Activated CD4-positive, alpha-beta T cell treated with anti-CD3 and anti-CD28 coated beads, Interleukin-2, amount 10 ng/mL, durations not matched to agents 7 days and 5 days (primary cell): ENCODE measurements at places on chromosomes 4 and X.

- no peak for DNase-seq
Observed at GRCh38 chr4:102400898-102401297, 55.6 kb upstream of the SLC39A8 start.

DNA sequence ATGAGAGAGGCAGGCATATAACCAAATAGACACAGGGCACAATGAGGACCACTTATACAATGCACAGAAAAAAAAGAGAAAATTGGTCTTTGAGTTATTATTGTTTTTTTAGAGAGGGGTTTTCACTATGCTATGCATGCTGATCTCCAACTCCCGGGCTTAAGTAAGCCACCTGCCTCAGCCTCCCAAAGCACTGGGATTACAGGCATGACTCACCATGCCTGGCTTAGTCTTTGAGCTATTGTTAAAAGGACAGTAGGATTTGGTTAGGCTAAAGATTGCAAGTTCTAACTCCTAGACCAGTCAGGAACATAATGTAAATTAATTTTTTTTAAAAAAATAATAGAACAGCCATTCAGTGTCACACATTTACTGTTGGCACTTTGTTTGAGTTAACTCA, 340.1 kb downstream of the GPAT3 start:
- no peak for DNase-seq

GRCh38 chr4:60989141-60989540, 211.0 kb upstream of the ADGRL3 start:
- DNase-seq: no peak

DNA sequence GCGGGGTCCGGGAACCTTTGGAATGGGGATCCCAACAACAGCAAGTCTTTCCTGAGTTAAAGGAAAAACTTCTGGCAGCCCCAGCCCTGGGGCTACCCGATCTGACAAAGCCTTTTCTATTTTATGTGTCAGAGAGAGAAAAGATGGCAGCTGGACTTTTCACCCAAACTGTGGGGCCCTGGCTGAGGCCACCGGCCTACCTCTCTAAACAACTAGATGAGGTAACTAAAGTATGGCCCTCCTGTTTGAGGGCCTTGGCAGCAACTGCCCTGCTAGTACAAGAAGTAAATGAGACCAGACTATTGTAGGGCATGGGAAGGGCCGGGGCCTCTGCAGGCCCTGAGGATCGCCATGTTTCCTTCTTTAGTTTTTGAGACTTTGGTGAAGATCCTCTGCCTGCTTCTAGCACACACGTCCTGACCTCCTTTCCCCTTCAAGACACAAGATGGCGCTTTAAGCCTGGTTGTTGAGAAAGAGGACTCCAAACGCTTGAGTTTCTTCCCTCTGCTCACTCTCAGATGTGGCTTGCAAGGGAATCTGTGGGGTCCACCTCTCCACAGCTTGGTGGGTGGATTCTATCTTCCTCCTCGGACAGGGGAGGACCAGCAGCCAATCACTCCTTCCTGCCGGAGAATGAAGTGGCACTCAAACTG, 18.5 kb upstream of the DRD5 start:
- DNase-seq: peak; percentile 71

- DNase-seq: no peak
Observed at GRCh38 chr4:158936238-158936637, 166.6 kb upstream of the RAPGEF2 start.

DNA sequence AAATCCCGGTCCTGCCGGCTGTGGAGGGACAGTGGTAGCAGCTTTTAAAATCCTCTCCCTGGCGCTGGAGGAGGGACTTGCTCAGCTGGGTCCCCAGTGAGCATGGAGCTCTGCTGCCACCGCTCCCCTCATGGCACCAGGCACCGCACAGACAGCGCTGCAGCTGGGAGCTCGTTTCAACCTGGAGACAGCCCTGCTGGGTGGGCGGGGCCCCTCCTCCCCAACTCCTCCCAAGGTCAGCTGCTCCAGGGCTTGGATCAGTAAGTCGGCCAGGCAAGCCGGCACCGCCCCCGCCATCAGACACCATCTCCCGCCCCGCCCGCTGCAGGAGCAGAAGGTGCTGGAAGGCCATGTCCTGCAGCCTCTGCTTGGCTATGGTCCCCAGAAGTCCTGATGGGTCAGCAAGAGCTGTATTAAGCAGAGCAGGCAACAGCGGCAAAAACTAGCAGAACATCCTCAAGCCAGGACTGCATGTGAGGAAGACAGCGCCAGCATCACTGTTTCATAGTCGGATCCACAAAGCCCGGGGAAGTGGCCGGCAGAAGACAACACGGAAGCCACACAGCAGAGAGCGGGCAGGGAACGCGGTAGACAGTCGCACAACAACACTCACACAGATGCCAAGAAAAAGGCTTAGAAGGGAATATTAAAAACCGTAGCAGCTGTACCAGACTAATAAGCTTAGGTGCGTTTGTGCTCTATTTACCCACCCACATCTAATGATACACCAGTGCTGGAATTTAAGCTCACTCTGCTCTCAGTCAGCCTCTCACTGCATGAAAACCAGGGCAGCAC, 16.2 kb downstream of the ZFYVE28 start:
- DNase-seq: peak; percentile 22

DNA sequence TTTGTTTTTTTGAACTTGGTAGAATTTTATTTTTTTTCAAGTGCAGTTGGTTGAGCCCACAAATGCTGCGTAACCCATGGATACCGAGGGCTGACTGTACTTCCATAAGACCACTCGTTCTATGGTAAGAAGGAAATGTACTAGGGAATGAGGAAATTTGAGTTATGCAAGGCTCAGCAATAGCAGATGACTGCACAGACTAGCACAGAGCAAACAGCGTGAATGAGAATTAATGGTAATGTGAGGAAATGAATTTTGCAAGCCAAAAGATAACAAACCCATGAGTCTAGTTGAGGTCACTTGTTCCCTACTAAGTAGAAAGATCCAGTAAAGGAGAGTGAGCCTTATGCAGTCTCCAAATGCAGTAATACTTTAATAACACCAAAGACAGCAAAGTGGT, 17.4 kb downstream of the GSPT2 start:
- no peak for DNase-seq

DNA sequence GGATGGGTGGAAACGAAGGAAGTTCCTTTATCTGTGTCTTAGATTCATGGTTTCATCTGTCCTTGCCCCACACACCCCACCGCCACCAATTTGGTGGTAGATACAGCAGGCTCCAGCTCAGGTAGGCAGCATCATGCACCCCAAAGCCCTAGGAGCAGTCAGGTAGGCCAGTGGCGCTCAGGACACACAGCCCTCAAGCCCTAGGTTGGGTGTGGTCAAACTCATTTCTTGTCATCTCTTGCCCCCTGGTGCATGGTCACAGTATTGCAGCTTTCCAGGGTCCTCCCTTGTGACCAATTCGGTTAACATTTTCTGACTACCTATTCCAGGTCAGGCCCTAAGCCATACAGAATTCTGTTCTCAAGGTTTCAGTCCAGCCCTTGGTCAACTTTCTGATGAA, 14.5 kb upstream of the PRRG3 start:
- DNase-seq: peak; percentile 49

- DNase-seq: no peak
Observed at GRCh38 chr4:171390626-171391025, 422.6 kb upstream of the GALNTL6 start.

DNA sequence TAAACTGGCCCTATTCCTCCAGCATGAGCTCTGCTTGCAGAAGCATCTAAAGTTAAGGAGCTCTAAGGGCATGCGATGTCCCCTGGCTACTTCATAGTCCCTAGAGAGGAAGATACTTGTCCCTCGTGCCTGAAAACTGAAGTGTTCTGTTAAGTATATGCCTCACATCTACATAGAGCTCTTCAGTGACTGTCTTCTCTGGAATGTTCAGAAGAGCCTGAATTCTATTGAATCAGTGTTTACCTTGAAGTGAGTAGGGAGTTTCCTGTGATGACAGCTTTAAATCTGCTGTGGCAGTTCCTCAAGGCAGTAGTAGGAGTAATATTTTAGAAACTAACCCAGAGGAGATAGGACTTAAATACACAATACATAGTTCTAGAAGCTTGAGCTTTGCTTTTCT, 111.2 kb downstream of the ZNF518B start:
- DNase-seq: no peak

GRCh38 chrX:39465467-39465866, 632.3 kb downstream of the BCOR start:
- DNase-seq: no peak

DNA sequence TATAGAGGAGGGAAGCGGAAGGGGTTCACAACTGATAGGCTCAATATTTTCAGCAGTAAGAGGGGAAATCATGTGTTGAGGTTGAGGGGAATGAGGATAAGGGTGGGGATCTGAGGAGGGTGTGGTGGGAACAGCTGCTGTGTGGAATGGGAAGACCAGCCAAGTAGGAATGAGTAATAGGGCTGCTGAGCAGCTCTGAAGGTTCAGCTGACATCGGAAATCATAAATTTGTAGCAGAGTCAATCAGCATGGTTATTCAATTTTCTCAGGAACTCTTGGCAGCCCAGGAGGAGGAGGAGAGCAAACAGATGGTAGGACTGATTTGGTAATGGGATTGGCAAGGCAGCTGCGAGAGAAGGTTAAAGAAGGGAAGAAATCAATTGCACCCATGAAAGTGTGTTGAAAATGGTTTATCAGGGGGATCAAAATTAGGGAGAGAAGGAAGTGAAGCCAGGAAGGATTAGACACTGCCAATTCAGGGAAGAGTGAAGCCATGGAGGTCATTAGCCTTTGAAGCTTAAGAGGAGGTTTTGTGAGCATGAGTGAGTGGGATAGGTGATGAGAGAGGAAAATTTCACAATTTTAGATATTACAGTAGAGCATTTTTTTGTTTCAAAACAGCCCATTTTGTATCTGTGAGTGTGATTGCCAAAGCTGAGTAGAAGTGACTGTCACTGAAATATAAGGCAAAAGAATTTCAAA, 82.6 kb downstream of the PCDH7 start:
- DNase-seq: no peak

DNA sequence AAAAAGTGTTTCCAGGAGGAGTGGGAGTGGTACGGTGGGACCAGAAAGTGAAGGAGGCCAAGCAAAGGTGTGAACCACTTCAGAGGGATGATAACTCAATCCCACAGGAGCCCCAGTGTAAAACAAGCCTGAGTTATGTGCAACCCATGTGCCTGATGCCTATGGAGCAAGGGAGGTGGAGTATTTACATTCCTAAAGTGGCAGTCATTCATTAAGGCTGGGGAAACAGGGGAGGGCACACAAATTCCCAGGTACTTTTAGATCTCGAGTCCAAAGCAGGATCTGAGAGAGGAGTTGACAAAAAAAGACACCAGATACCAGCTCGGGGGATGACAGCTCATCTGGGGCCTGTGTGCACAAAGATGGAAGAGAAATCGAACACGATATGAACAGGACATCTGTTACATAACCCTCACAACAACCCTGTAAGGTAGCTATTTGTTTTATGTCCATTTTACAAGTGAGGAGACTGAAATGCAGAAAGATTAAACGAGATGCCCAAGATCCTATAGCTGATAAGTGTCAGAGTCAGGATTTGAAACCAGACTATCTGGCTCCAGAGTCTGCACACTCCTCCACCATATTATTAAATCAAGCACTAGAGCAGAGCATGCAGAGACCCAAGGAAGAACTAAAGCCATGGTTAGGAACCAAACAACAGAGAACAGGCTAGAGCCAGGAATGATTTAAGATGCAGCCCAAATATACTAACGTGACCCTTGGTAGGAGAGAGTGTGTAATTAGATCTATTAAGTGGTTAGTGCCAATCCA, 91.9 kb upstream of the MAPK10 start:
- no peak for DNase-seq

- DNase-seq: no peak
Observed at GRCh38 chr4:153611679-153612078, 72.4 kb upstream of the TLR2 start.

DNA sequence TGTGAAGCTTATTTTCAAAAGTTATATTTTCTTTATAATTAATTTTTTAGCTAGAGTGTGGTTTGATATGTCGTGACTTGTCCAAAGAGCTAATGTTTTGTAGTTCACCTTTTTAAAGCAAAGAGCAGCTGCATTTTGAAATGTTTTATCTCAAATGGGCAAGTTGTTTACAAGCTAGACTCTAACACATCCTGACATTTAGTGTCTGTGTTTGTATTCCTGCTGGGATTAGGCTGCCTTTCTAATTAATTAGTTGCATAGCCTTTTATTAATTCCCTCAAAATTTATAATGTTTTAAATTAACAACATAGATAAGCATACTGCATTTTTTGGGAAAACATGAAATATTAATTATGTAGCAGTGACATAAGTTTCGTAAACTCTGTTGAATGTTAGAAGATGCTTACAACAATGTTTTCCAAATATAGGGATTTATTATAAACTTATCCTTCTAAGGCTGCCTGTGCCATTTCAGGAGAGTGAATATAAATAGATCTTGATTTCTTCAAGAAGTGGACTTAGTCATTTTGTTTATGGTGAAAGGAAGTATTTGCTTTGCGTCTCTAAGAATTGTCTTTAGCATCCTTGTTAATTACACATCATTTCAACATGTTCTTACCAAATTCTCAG, 37.7 kb upstream of the NUDT6 start:
- DNase-seq: no peak

DNA sequence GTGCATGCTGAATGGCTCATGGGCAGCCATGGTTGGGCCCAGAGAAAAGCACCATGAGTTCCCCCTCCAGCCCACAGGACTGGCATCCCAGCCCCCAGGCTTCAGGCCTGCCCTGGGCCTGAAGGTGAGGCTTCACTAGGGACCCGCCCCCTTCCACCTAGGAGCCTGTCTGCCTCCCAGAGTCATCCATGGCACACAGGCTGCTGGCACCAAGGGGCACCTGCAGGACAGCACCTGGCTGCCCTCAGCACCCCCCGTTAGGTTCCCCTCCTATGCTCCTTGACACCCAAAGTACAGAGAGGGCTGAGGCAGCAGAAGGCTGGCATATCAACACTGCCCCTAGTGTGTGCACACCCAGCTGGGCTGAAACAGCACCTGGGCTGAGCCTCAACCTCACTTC, 566.7 kb upstream of the PCDH7 start:
- no peak for DNase-seq

- DNase-seq: no peak
Observed at GRCh38 chr4:13543839-13544605, at the start of gene NKX3-2. NKX3-2 (minus strand) TSS chr4:13544508; CDS start chr4:13544414, 94 bp downstream.

DNA sequence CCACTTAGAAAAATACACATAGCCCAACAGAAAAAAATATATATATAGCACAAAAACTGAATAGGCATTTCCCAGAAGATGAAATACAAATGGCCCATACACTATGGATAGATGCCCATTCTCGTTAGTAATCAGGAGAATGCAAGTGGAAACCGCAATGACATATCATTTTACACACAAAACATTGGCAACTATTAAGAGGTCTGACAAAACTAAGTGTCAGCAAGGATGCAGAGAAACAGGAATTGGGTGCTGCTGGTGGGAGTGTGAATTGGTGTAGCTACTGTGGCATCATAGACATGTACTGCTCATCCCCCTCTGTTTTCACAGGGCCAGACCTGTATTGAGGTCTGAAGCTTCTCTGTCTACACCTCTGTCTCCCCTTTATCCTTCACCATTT, 320.0 kb downstream of the IDS start:
- DNase-seq: no peak
